ENCODE measurements at places on chromosomes 6 and 20. TPM values are rescaled to one million over a fixed set of nuclear protein-coding genes. Genes with fewer than 3 reads are reported as not detected.

Gene C6orf15
- not detected for total RNA-seq

Gene FOXF2
- total RNA-seq: 8.0 TPM

GRCh38 chr6:49550492-49551077, at the start of gene C6orf141:
C6orf141 (plus strand) TSS chr6:49550668; CDS start chr6:49550793, 125 bp downstream.
- peak; percentile 82 for DNase-seq

DNA sequence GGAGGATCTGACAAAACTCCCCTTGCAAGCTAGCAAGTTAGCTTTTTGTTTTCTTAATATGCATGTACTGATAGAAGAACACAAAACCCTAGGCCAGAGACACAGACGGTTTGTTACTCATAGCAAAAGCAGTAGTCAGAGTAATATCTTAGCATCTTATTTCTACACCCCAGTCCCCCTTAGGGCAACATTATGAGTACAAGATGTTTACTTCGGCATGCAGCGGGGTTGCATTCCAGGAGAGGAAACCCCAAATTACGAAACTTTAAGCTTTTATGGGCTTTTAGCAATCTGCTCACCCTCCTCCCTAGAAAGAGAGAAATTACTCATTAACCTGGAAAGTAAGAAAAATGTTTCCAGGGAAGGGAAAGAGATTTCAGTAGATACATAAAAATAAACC, 1286.9 kb downstream of the EPHA7 start:
- DNase-seq: peak; percentile 90

GRCh38 chr20:14512839-14513238, 175.4 kb upstream of the FLRT3 start:
- peak; percentile 16 for DNase-seq

DNA sequence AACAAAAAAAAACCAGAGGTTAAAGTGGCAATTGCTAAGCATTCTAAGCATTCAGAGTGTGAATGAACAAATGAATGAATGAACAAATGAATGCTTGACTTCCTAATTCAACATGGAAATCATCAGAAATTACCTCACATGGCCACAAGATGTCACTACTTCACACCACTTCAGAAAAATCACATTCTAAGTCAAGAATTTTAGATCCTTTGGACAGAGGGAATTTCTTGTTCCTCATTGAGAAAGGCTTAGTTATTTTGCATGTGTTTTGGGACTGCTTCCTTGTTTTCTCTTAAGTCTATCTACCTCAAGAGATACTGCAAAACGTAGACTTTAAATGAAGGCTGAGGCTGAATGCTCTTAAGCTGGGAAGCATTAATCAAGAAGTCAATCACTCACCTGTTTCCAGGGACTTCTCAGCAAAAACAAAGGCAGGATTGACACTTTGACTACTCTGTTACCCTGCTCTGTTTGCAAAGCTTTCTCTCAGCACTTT, 120.2 kb downstream of the MBOAT1 start:
- DNase-seq: peak; percentile 45

GRCh38 chr6:163185744-163186143, 228.8 kb upstream of the QKI start:
- no peak for DNase-seq

Data from MCF 10A (cell line).